Stimulated activated CD4-positive, alpha-beta T cell treated with anti-CD3 and anti-CD28 coated beads, Interleukin-15, amount 100 ng/mL, for 1 hour (primary cell): ENCODE measurements at places on chromosomes 3 and 15.

GRCh38 chr15:74276560-74276959 lies 40.4 kb downstream of the CCDC33 start:
- DNase-seq: no peak

DNA sequence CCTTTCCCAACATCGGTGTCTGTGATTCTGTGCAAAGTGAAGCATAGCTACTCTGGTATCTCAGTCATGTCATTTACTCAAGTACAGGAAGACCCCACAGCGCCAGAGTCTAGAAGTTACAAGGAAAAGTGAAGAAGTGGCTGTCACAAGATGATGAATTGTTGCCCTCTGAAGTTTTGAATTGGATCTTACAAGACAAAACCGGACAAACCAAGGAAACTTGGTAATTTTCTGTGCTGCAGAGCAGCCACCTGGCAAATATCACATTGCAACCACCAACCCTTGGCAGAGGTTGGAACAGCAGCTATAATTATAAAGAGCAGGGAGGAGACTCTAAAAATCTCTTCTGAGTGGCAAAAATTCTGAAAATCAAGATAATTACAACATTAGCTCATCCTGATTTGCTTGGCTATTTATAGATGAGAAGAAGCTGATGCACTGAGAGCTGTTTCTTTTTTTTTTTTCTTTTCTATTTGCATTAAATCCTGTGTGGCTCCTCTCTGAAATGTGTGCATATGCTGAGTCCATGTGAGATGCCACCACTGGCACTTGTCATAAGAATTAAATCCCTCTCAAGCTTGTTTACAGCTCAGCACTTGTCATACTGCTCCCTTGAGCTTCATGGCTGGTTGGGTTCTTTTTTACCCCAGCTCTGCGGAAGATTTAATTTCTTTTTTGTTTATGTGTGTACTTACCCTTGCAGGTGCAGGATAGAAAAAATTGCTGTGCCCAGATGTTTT lies 68.0 kb upstream of the MNS1 start:
- no peak for DNase-seq

- no peak for DNase-seq
Observed at GRCh38 chr3:46854555-46854991, 8.7 kb downstream of the MYL3 start.

DNA sequence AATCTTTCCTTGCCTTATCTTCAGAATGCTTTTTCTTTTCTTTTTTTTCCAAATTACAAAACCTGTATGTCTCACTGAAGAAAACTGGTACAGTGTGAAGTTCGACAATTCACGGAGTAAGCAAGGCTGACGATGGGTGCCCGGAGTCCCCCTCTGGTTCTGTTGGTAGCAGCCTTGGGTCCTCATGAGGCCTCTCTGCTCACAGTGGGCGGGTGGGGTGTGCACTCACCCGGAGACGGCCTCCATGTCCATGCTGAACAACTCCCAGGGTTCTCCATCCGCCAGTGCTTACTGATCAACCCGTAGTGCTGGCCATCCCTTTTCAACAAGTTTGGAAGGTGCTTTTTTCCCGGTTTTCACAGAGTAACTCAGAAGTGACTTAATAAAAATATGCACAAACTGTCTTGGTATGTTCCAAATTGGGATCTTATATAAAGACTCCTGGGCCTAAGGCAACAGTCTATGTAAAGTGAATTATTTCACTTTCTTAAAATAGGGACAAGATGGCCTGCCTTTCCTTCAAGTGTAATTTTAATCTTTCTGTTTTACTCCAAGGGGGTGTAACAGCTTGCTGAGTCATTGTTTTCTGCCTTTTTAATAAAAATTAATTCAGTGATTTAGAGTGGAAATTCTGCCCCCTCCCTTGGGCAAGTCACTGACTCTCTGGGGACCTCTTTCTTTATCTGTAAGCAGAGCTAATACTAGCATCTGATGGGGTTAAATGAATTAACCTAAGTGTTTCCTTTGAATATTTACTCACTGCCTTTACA lies 23.7 kb downstream of the LRRK1 start:
- DNase-seq: no peak

DNA sequence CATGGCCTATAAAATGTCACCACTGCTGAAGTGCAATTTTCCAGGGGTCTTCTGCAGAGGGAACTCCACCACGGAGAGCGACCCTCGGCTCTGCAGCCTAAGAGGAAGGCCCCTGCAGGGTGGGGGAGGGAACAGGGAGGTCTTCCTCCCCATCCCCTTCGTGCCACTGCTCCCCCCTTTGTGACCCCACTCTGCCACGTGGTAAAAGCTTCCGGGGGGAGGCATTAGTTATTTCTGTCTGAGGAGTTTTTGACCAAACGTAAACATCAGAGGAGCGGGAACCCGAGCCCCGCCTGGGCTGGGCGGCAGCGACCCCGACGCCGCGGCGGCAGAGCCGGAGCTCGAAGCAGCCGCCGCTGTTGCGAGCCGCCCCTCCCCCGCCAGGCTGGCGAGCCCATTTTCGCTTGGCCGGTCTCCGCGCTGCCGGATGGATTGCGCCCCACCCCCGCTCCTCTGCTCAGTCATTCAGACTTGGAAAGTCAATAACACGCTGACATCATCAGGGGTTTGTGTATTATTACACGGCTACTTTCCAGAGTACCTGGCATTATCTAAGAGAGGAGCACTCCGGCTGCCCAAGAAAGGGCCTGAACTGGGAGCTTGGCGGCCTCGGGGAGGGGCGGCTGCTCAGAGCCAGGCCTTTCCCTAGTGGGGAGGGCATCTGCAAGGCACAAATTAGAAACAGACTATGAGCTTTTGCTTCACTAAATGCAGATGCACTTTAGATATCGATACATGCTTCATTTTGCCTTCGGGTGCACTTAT lies 162.5 kb upstream of the TBL1XR1 start:
- peak; percentile 93 for DNase-seq

DNA sequence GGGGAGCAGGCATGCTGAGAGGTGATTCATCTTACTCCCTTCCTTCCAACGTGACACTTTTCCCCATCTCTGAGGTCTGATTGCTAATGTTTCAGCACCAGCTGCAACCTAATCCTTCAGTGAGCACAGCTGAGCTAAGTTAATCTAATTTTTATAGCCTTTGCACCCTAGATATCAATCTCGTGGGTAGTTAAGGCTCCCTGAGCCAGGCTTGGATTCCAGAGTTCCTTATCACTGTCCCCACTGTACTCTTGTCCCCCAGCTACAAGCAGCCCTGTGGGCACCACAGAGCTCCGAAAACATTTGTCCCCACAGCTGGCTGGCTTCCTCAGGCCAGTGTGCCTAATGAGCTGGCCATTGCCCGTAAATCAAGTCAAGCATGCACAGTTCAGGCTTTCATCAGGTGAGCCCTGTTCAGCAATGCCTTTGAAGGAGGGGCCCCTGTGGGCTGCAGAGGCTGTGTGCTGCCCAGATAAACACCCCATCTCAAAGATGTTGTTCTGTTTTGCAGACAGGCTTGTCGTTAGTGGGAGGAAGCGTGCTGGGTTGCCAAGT lies 376.9 kb upstream of the RASGRP1 start:
- DNase-seq: no peak

GRCh38 chr3:13174011-13174802 lies 101.0 kb upstream of the IQSEC1 start:
- DNase-seq: no peak

DNA sequence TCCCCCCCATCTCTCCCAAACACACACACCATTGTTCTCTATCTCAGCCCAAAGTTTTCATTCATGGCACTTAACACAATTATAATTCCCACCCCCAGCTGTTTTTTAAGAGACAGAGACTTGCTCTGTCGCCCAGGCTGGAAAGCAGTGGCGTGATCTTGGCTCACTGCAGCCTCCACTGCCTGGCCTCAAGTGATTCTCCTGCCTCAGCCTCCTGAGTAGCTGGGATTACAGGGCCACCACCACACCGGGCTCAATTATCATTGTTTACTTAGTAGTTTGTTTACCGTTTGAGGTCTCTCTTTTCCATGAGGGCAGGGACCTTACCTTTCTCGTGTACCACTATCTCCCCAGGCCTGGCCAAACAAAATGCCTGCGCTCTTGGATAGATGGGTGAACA lies 79.8 kb upstream of the RAD18 start:
- DNase-seq: no peak

DNA sequence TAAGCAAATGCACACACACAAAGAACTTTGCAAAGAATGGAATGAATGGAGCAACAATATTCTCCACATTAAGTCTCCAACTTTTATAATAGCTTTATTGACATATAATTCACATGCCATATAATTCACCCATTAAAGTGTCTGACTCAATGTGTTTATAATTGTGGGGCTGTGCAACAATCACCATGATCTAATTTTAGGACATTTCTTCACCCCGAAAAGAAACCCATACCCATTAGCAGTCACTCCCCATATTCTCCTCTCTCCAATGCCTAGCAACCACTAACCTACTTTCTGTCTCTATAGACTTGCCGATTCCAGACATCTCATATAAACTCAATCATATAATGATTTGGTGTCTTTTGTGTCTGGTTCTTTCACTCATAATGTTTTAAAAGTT lies 22.6 kb downstream of the VGLL4 start:
- no peak for DNase-seq

DNA sequence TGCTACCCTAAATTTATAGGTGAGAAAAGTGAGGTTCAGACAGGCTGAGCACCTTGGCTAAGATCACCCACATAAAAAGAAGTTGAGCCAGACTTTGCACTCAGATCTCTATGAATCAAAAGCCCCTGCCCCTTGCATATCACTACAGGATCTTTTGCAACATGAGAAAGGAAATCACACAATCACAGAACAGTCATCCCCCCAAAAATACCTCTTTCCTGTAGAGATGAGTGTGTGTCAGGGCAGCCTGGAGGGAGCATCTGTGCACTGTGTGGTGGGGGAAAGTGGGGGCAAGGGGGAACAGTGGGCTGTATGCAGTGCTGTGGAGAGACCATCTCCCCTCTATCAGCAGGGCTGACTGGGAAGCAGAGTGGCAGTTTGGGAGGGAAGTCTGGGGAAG lies 46.6 kb downstream of the EPHB3 start:
- DNase-seq: no peak

DNA sequence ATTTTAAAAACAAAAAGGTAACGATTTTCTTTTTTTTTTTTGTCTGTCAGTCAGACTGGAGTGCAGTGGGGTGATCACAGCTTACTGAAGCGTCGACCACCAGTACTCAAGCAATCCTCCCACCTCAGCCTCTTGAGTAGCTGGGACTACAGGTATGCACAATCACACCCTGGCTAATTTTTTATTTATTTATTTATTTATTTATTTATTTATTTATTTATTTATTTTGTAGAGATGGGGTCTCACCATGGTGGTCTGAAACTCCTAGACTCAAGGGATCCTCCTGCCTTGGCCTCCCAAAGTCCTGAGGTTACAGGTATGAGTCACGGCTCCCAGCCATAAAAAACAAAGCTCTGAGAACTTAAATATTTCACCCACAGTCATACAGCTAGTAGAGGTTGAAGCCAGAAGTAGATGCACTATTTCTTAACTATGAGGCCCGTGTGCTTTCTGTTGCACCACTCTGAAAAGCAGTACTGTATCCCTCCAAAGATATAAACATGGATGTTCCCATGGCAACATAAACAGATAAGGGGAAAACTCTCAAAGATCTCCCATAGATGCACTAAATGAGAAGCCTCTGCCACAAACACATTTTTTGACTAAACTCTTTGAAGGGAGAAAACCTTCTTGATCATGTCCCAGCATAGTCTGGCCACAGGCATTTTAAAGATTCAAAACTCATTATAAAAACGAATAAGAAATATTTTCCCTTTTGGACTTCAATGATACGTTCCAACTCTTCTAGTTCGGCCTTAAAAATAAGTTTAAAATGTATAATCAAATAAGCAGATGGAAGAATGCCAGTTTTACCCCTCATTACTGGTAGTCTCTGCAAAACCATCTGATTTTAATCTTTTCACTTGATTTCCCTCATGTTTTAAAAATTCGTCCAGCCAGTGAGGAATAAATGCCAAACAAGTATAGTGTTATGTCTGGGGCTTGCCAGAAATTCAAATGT lies 162.3 kb upstream of the ARHGEF26 start:
- no peak for DNase-seq

- DNase-seq: no peak
Observed at GRCh38 chr15:33671456-33671855, 296.8 kb upstream of the CHRM5 start.

- DNase-seq: no peak
Observed at GRCh38 chr3:140203510-140203909, 268.5 kb downstream of the CLSTN2 start.

- DNase-seq: no peak
Observed at GRCh38 chr15:32636410-32636809, 5.1 kb upstream of the SCG5 start.

GRCh38 chr15:91698241-91698640 lies 155.3 kb upstream of the SLCO3A1 start:
- no peak for DNase-seq

GRCh38 chr3:51944451-51945021 lies 2.4 kb downstream of the PARP3 start:
- DNase-seq: no peak

- peak; percentile 21 for DNase-seq
Observed at GRCh38 chr3:14791343-14791945, 27.3 kb upstream of the FGD5 start.

- DNase-seq: no peak
Observed at GRCh38 chr3:157182879-157183278, 22.9 kb upstream of the CCNL1 start.

- no peak for DNase-seq
Observed at GRCh38 chr3:32411442-32411841, 19.8 kb downstream of the CMTM7 start.

DNA sequence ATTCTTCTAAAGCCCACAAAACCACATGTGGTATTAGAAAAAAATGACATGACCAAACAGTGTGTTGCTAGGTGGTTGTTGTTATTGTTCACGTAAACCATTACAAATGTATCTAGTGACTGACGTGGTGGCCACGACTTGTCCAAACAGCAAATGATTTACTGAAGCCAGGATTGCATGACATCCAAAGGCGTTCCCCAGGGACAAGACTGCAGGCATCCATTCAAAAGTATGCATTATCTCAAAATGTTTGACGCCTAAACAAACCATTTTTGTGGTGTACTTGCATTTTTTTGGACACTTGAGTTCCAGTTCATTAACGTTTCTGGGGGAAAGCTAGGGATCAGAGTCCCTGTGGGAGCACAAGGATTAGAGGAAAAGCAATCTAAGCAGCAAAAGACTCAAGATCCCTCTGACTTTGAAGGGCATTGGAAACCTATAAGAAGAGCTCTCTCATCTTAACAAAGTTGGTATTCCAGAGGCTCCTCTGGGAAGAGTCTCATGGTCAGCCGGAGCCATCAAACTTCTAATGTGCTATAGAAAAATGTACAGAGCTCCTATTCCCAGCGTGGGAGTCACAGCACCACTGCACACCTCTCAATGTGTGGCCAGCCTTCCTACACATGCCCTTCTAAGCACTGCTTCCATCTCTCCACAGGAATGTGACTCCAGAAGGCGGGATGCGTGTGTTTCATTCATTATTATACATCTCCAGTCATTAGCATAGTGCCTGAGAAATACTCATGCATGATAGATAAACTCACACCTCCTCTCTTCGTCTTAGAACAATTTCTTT lies 62.9 kb downstream of the FBN1 start:
- no peak for DNase-seq
